Adipose tissue (tissue), 3 donors: ENCODE measurements at places on chromosomes 16 and 17. TPM values are rescaled to one million over a fixed set of nuclear protein-coding genes. Genes with fewer than 3 reads are reported as not detected.

The MED9 gene
- 13.8 TPM for polyA plus RNA-seq

The C16orf96 gene
- 0.21 TPM for polyA plus RNA-seq

The TBC1D3 gene
- not detected for polyA plus RNA-seq

The KRTAP3-1 gene
- polyA plus RNA-seq = not detected

The EVPLL gene
- 1.6 TPM for polyA plus RNA-seq

The HP gene
- polyA plus RNA-seq = 576 TPM

The TBX6 gene
- 0.67 TPM for polyA plus RNA-seq

The COPS3 gene
- 44.3 TPM for polyA plus RNA-seq

The CDYL2 gene
- 2.8 TPM for polyA plus RNA-seq

The OR3A3 gene
- not detected for polyA plus RNA-seq
